ENCODE measurements at places on chromosomes 2 and 18.

- DNase-seq = no peak
Observed at GRCh38 chr2:61978522-61978921, 73.0 kb downstream of the COMMD1 start.

GRCh38 chr2:83464444-83464843, 994.6 kb downstream of the SUCLG1 start:
- DNase-seq = no peak

DNA sequence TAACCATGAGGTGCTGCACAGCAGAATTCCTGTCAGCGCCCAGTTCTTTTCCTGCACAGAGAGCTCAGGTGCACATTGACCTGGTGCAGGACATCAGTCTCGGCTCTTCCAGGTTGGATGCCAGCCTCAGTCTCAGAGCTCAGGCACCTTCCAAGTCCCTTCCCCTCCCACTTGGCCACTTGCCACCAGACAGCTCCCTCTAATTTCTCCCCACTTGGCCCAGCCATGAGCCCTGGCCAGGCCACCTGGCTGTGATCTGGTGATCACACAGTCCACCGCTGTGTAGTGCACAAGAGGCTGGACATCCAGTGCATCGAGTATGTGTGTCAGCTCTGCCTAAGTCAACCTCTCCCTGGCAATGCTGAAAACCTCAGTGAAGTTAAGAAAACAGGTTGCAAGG, 336.6 kb upstream of the MYT1L start:
- no peak for DNase-seq

DNA sequence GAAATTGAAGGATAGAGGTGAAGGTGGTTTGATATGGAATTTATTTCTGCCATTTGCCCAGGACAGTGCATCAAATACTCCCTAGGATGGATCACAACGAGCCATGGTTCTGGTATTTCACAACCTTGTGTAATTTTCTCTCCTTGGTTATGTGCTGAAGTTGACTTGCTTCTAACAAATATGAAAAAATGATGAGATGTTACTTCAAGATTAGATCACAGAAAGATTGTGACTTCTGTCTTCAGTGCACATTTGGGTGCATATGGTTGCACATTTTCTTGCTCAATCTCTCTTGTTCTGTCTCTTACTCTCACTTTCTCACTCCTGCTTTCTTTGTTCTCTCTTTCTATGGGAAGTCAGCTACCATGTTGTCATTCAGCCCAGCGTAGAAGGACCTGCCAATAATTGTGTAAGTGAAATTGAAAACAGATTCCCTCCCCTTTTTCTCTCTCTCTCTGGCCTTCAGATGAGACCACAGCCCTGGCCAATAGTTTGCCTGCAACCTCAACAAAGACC, 104.6 kb upstream of the RMDN2 start:
- DNase-seq = no peak

DNA sequence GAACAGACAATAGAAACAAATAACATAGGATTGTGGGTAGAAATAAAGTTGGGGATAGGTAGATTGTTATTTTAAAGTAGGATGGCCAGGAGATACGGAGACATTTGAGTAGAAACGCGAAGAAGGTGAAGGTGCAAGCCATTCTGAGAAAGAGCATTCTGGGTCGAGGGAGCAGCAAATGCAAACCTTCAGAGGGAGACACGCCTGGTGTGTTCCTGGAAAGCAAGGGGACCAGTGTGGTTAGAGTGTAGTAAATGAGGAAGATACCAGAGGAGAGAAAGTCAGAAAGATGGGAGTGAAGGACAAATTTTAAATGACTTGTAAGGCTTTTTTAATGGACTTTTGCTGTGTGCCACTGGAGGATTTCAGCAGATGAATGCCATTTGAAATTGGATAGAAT, 1.7 kb downstream of the CYP20A1 start:
- no peak for DNase-seq

DNA sequence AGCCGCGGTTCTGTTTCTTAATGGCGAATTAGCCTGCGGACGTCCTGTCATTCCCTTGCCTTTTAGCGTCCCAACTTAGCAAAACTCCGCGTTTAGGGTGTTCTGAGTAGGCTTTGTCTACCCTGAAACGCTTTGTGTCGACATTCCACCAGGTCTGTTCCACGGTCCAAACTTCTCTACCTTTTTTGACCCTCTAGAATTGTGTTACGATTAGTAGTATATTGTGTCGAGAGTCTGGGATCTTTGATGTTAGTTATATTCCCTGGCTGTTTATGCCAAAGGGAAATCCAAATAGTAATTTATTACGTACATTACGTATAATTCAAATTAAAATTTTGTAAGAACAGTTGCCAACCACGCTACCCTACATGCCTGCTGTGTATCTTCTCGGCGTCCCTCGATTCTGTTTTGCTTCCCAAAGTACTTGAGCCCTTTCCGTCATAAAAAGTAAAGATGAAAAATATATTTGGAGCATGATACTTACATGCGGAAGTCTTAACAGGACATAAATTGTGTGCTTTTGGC, 495 bp upstream of the TTC32 start:
- no peak for DNase-seq

- DNase-seq = no peak
Observed at GRCh38 chr18:58080451-58080850, 36.4 kb downstream of the NEDD4L start.

DNA sequence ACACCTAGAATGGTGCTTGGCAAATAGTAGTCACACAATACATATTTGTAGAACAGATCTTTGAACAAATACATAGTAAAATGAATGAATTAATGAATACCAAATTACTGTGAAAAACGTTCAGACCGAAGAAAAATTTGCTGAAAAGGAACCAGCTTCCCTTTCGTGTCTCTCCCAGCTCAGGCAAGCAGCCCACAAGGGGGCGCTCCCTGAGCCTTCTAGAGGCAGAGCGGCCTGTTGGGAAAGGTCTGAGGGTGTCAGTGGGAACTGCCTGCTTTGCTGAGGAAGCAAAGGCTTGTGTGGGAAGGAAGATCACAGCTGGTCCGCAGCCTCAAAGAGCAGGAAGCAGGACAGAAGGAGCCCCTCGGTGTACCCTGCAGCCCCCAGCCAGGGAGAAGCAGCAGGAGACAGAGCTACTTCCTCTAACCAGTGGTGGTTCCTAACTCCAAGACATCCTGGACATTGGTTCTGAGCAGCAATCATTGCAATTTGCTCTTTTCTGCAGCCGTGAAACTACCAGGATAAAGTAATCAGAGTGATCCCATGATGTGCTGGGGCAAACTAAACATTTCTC, 231.1 kb downstream of the ANKRD30B start:
- DNase-seq = no peak

DNA sequence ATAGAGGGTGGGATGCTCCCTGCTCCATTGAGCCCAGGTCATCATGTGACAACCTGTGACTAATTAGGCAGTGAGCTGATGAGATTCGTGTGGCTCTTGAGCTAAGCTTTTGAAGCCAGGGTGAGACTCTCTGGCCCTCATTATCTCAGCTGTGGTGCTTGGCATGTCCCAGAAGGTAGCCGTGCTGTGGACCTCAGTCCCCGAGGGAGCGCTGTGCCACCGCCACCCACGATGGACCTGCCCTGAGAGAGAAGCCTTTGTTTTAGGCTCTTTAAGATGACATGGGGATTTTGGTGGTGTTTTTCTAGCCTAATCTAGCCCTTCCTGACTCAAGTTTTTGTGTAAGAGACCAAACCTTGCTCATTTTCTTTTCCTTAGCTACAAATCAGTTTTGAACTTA, 66.4 kb downstream of the NEDD4L start:
- no peak for DNase-seq

DNA sequence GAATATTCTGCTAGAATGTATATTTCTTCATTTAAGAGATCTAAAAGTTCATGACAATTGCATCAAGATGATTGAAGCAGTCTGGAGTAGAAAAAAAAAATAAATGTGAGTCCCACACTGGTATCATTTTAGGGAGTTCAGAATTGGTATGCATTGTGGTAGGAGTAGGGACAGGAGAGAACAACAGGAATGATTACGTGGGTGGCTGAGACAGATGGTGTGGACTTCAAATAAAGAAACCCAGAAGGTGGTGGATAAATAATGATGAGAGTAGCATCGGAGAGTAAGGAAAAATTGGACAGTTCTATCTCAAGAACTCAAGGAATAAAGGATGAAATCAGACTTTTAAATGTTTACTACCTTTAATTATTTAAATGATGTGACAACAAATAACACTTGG, 289.6 kb downstream of the GALNT13 start:
- no peak for DNase-seq

DNA sequence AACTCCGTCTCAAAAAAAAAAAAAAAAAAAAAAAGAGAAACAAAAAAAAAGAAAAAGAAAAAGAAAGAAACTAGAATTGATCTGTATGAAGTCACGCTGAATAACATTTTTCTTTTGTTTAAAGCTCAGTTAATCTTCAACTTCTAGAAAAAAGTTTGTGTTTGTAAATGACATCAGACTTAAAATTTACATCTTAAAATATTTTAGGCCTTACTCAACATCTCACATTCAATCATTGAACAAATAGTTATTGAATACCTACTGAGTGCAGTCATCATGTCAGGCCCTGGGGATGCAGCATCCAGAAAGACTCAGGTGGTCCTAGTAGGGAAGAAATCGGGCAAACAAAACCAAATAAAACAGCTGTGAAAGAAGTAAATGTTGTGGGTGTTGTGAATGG, 292.3 kb upstream of the FANCL start:
- DNase-seq = no peak

- DNase-seq = no peak
Observed at GRCh38 chr18:11989966-11990380, 8.7 kb downstream of the IMPA2 start.

DNA sequence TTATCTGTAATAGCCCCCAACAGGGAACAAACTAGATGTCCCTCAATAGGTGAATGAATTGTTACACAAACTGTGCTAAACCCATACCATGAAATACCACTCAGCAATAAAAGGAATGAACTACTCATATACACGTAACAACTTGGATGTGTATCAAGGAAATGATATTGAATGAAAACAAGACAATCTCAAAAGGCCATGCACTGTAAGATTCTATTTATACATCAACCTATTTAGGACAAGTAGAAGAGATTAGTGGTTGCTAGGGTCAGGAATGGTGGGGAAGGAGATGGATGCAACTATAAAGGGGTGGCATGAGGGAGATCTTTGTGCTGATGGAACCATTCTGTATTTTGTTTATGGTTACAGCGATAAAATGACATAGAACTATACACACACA, 47.1 kb downstream of the KANSL3 start:
- DNase-seq = no peak

DNA sequence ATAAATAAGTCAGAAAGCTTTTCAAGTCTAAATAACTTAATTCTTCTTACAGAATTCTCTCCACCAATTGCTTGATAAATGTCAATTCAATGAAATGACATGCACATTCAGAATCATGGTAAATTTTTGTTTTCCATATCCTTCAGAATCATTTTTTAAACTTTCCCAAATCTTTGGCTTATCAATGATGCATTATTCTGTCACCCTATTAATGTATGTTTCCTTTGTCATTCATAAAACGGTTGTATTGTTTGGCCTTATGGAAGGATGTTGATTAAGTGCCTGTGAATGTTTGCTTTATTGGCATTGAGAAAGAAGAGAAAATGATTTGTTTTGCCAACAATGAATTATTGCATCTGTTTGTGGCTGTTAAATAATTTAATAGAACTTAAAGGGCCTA, 260.9 kb downstream of the PLCL1 start:
- DNase-seq = no peak

DNA sequence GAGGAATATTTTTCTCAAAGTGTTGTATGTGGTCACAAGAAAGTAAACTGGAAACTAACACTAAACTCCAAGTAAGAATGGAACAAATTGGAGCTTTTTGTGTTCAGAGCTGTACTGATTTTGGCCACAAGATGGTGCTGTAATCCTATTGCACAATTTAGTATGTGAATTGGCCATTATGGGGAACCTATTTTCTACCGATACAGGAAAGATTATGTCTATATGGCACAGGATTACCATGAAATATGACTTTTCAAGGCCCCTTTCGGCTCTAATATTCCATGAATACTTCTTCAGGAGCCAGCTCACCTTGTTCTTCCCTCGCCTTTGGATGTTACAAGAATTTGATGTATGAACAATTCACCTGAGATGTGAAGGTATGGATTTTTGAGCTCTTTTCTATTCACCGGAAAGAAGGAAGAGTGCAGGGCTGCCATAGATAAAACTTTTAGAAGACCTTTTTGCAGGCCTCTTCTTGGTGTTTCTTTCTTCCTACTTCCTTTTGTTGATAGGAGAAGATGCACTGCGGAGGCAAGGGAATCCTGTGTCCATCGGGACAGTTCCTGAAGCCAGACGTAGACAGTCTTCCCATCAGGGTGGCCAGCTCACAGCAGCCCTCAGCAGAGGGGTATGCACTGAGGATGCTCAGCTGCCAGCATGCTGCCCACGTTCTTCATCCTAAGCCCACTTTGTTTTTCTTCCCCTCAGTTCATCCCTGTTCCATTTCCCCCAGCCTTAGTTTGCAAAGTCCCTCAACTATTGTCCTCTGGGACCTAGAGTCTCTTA, 13.3 kb downstream of the MRPL44 start:
- no peak for DNase-seq

DNA sequence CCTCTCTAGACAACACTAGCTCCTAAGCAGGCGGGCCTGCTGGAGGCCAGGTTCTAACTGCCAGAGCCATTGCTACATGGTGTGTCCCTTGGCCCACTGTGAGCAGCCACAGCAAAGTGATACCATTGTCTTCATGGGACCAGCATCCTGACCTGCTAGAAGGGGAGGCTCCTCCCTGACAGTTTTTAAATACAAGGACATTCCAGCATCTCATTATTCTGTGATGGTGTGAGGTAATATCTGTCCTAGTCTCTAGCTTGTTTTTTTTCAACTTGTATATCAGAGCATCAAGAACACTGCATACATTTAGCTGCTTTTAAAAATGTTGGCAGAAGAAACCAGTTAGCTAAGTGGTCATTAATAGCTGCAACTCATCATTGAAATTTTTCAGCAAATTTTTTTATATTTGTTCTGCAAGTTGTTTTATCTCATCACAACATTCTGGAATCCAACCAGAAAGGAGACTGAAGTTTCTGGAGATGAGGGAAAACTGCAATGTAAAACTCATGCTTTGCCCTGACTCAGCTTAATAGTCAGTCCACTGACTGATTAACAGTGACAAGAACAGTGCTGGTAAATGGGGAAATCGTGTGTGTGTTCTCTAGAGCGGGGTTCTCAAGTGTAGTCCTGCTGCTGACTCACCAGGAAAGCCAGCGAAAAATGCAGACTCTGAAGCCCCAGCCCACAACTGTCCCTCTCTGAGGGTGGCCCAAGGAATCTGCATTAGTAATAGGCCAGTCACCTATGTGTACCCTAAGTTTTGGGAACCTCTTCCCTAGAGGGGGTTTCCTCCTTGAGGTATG, 17.8 kb downstream of the MAPRE3 start:
- DNase-seq = no peak

Measured in cortex of kidney (tissue), 1 donor.